ENCODE measurements at places on chromosomes 13 and 19.
A peak's percentile ranks its signal among the peaks of the same experiment; 100 is the strongest.

DNA sequence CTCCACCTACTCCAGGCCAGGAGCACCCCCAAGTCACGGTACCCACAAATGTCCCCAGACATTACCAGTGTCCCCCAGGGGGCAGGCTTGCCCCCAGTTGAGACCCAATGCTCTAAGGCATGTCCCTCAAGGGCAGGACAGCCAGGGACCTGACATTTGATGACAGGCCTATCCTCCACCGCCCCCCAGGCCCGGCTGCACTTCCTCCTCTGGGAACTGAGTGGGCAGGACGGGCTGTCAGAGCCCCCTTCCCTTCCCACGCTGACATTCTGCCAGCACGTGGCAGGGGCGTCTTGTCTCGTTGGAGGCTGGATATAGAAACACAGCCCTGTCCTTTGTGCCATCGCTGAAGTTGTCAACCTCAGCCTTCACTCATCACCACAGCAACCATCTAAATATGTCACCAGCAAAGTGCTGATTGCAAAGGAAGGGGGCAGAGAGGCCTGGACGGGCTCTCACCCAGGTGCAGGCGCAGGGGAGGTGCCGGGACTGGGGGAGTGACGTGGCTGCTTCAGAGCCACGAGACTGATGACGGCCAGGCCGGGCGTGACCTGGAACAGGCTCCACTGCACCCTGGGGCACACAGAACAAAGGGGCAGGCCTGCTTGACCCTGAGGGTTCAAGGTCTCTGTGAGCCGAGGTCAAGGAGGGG lies 38.4 kb downstream of the GNG7 start:
- DNase-seq: no peak

- DNase-seq: no peak
These were observed 17.7 kb downstream of the LSM14A start for GRCh38 chr19:34189917-34190425.

GRCh38 chr13:110921695-110922094 lies 6.8 kb upstream of the ANKRD10 start:
- DNase-seq: no peak

- DNase-seq: no peak
These were observed 17.3 kb downstream of the SBK2 start for GRCh38 chr19:55519451-55520311.

GRCh38 chr19:1122972-1123363 lies 19.2 kb downstream of the GPX4 start:
- DNase-seq: peak; percentile 41

DNA sequence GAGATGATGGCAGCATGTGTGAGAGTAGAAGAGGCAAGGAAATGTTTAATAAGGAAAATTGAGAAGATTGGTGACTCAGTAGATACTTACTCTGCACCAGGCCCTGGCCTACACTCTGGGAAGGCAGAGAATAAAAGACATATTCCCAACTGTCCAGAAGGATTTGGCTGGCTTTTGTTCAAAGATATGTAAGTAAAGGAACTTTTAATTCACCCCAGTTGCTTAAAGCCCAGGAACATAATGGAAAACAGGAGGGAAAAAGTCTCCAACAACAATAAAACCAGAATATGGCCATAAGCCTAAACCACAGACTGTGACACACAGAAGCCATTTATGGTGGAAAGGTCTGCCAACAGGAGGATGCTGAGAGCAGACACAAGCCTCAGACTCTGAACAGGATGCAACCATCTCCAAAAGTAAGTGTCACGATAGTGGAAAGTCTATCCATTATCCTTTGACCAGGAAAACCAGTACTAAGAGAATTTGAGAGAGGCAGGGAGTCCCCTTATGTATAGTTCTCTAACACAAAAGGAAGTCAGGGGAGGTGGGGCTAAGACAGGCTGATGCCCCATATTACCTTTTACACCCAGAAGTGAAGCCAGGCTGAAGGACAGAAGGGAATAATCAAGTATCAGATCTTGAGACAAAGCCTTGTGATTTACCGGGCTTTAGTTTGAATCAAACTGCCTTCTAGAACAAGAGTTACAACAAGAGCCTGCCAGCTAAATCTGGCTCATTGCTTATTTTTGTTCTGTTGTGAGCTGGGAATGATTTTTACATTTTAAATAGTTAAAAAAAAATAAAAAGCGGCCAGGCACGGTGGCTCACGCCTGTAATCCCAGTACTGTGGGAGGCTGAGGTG lies 169.5 kb upstream of the STARD13 start:
- DNase-seq: no peak

- DNase-seq: no peak
These were observed 13.2 kb downstream of the PAF1 start for GRCh38 chr19:39377373-39378362.

DNA sequence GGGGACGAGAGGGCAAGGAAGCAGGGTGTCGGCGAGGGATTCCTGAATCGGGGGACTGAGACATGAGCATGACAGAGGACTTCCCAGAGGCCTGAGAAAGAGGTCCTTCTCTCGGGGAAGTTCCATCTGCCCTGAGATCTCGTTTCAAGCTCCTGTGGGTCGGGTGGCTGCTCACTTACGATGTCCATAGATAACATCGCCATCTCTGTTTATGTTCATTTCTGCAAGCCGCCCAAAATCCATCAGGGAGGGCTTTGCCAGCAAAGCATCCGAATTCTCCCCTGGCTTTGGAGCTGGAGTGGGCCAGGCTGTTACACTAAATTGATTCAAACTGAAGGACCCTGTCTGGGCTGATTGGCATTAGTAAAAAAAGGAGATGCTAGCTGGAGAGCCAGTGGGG lies 5.9 kb downstream of the DMKN start:
- DNase-seq: no peak

DNA sequence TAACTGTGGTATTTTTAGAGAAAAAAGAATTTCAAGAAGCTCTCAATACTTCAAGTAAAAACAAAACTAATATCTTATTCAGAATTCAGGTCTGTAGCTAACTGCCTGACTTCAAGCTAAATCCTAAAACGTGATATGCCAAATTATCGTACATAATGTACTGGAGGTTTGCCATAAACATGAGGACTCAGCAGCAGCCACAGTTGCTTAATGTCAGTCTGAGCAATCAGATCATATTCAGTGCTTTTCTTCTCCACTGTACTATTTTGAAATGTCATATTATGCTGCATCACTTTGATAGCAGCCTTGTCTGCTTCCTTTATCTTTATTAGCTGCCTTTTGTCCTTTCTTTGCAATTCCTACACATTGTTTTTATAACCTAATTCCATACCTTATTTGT lies 265.1 kb upstream of the EDNRB start:
- no peak for DNase-seq

GRCh38 chr13:35600137-35600536 lies 123.6 kb upstream of the MAB21L1 start:
- DNase-seq: no peak

DNA sequence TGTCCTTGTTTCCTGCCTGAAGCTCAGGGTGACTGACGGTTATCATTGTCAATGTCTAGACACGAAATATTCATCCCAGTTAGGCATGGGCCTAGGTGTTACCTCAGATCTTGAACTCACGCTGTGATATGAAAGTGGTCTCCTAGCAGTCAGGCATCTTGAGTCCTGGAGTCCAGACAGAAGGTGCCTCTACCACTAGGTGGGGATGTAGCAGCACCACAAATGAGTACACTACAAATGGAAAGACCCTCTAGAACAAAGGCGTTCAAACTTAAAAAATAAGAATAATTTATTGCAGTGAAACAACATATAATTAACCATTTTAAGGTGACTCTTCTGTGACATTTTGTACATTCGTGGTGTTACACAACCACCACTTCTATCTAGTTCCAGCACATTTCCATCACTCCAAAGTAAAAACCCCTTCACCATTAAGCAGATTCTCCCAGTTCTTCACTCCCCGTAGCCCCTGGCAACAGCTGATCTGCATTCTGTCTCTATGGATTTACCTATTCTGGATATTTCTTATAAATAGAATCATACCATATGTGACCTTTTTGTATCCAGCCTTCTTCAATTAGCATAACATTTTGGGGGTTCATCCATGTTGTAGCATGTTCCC lies 11.9 kb upstream of the FRY start:
- no peak for DNase-seq

DNA sequence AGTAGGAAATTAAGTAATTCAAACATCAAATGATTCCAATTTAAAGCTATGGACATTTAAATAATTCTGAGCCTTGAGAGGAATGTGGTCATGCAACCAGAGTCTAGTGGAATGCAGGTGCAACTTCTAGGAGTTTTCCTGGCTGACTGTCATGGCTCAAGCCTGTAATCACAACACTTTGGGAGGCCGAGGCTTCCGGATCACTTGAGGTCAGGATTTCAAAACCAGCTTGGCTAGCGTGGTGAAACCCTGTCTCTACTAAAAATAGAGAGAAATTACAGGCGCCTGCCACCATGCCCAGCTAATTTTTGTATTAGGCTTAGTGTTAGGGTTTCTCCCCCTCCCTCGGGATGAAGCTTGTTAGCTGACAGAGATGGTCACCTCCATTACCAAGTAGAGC lies 6.4 kb downstream of the ZNF808 start:
- no peak for DNase-seq

DNA sequence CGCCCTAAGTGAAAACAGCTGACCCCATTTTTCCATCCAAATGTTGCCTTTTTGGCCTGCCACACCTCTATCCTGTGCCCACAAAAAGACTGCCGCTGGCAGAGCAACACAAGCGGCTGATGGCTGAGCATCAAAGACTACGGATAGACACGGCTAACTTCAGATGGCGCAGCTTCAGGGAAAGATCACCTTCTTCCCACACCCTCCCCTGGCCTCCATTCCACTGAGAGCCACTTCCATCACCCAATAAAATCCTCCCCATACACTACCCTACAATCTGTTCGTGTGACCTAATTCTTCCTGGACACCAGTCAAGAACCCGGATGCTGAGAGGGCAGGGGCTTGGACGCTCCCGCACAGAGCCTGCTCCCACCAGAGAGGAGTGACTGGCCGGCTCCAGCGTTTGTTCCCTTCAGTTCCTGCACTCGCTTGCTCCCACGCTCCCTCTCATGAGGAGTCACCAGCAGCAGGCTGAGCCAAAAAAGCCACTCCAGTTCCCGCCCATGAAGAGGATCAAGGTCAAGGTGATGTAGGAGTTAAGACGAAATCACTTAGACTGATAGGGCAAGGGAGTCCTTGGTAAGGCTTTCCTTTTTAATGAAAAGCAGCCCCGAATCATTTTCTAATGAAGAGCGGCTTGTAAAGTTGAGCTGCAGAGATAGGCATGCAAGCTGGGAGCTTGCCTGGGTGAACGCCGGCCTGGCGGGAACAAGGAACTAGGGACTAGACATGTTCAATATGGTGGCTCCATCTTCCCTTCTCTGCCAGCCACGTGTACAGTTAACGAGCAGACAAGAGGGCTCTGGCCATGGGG lies 35.7 kb downstream of the TSKS start:
- no peak for DNase-seq

- no peak for DNase-seq
These were observed 3.5 kb downstream of the C19orf67 start for GRCh38 chr19:14081797-14082674.

DNA sequence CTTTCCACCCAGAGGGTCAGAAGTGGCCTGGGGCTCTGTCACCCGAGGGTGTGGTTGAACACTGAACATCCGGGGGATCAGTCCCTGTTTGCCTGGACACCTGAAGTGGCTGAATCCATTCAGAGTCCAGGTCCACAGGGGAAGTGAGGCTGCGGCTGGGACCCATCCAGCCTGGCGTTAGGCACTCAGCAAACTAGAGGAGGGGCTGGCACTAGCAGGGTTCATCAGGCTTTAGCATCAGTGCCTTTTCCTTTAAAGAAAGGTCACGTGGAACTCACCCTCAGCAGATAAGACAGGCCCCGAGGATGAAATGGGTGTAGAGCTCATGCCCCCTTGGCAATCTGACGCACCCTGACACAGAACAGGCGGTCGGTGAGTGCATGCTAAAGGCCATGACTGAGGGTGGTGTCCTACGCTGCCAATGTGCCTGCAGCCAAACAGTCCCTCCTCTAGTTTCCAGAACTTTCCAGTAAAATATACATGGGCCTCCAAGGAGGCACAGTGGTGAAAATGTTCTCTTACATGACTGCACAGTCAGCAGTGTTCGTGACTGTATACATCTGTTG lies 72.4 kb upstream of the ARHGEF7 start:
- DNase-seq: no peak

- peak; percentile 79 for DNase-seq
These were observed 3.4 kb upstream of the PRAM1 start for GRCh38 chr19:8505680-8506401.

GRCh38 chr19:21789466-21790085 lies 22.2 kb upstream of the ZNF100 start:
- DNase-seq: no peak

- peak; percentile 47 for DNase-seq
These were observed at the start of gene CERS4 for GRCh38 chr19:8208922-8209461. Gene CERS4, plus strand, starts transcription at chr19:8209370. Its CDS starts 41,707 bp downstream, at chr19:8251077.

- no peak for DNase-seq
These were observed 16.2 kb upstream of the MED4 start for GRCh38 chr13:48110931-48111721.

GRCh38 chr19:48480183-48480557 lies 11.0 kb downstream of the CYTH2 start:
- DNase-seq: no peak

DNA sequence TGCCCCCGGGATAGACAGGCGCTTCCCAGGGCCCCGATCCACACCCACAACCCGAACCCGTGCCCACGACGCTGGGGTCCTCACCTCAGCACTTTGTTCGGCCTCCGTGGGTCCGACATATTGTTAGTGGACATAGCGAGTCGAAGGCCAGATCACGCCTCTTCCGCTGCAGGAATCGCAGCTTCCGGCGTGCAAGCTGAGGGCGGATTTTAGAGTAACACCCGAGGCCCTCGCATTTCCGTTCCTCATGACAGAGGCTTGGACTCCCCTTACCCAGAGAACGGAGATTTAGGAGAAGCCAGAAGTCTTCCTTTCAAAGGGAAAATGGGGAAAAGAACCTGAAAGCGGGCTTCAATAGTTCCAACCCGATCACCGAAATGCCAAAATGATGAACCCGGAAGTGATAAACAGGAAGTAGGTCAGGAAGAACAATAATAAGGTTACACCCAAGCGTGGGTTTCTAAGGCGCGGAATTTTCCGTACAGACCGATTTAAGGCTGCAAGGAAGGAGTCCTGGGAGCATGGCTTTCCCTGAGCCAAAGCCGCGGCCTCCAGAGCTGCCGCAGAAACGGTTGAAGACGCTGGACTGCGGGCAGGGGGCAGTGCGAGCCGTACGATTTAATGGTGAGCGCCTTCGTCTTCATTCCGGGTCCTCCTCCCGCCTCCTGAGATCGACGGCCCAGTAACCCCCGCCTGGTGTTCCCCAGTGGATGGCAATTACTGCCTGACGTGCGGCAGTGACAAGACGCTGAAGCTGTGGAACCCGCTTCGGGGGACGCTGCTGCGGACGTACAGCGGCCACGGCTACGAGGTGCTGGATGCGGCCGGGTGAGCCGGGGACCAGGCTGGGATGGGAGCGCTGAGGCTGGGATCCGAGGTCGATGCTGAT lies 2.9 kb downstream of the WDR83 start:
- DNase-seq: no peak

- DNase-seq: no peak
These were observed 46.7 kb downstream of the ZNF729 start for GRCh38 chr19:22332924-22333323.

Data from activated CD8-positive, alpha-beta memory T cell treated with anti-CD3 and anti-CD28 coated beads for 48 hours (primary cell).